Thymus (tissue), 14 donors: ENCODE measurements at places on chromosomes 16 and 17.

- no peak for DNase-seq
Measured at GRCh38 chr16:12721841-12722421, 81.8 kb downstream of the CPPED1 start.

DNA sequence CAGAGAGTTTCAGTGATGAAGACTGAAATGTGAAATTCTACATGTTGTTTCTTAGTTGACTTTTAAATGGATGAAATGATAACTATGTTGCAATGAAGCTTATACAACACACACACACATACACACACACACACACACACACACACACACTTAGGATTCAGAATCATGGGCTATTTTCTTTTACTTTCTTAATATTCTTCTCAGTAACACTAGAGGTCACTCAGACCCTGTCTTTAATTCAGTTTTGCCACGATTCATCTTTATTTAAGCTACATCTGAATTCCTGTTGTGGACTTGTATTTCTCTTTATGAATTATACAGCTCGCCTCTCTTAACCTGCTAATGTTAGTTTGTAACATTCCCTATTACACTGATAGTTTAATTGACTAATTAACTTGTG, 109.6 kb upstream of the GOT2 start:
- DNase-seq: no peak

GRCh38 chr17:49567104-49567521, 8.6 kb upstream of the NXPH3 start:
- DNase-seq: no peak

DNA sequence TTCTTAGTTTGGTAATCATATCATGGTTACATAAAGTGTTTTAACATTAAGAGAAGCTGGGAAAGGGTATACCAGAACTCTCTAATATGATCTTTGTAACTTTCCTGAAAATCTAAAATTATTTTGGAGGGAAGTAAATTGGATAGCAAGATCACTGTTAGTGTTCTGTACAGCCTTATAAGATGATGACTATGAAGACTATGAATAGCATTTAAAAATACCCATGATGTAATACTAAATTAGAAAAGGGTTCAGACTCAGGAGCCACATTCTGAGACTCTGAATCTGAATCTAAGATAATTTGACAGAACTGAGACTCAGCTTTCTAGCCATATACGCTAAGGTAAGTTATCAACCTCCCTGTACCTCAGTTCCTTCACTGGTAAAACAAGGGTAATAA, 208.0 kb upstream of the C17orf78 start:
- DNase-seq: no peak

DNA sequence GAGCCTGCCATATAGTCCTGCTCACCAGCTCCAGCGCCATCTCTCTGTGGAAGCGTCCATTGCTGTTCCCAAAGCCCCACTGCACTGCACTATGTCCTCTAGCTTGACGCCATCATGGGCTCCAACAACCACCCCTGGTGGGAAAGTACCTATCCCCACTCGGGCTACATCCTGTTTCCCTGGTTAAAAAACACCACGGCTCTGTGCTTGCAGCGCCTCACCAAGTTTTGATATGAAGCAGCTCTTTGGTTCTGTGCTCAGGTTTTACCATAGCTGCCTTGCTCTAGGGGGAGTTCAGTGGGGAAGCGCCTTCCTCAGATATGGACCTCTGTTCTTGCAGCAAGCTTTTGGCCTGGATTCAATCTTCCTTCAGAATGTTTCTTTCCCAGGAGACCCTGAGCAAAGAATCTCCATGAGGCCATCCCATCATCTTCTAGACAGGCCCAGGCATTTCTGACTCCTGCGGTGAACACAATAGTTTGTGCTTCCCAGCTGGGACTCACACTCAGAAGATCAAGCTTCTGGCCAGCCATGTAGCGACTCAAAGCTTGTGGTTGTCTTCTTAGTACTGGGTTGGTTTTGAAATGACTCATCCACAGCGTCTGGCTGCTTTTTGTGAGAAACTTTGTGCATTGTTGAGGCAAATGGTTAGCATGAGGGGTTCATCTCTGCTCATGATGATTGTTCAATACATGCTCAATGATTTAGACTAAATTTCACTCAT, 39.5 kb downstream of the DYNLRB2 start:
- DNase-seq: no peak
